CD4-positive, alpha-beta T cell treated with Interleukin-1 beta for 1 hour (primary cell): ENCODE measurements at places on chromosomes 4 and X.

GRCh38 chrX:110346681-110347080 is 12.0 kb upstream of the RTL9 start:
- no peak for DNase-seq

DNA sequence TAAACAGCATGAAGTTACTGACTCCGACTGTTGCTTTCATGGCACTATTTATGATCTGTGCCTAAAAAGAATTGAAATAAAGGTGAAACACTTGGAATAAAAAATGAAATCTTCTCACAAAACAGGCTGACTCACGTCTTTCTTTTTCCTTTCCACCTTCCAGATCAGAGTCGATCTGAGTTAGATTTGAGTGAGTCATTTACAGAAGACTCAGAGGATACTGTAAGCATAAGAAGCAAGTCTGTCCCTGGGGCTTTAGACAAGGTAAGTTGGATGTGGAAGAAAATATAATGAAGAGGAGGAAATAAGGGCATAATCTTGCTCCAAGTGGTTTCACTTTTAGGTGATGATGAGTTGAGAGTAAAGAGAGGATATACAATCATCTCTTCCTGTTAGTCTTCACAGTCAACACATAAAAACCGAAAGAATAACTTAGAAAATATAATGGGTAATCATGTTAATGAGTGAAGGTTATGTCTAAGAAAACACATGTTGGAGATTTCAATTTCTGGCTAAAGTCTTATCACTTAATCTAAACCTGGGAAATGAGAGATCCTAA is 89.7 kb downstream of the SYTL5 start:
- no peak for DNase-seq

GRCh38 chr4:38109370-38109769 is 149.2 kb downstream of the PTTG2 start:
- no peak for DNase-seq

DNA sequence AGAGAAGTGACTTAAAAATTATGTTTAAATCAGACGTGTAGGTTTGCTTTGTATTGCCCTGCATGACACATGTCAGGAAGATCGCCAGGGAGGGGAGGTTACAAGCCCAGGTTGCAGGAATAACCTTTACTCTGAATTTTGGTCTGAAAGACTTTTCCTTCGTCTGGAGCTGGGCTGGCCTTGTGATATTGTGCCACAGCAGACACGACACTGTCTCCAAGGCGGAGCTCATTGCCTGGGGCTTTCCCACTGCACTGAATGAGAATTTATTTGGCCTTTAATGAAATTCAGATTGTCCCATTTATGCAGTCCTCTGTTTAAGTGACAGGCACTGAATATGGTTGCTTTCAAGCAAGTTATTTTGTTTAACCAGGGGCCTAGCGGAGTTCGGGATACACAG is 45.1 kb downstream of the RHOH start:
- DNase-seq: peak; percentile 44

DNA sequence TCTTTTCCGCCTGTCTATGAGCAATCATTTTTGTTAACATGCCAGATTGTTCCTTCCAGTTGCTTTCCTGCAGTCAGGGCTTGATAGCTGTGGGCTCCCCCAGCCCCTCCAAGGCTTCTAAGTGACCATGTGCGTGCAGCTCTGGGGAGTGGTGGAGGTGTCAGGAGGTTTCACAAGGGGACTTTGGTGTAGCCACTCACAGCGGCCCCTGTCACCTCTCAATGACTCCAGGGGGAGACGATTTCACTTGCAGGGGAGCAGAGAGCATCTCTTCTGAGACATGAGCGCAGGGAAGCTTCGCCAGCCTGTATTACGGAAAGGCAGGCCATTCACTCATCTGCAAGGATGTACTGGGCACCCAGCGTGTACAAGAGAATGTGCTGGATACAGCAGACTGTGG is 3.1 kb upstream of the GPR78 start:
- DNase-seq: no peak

DNA sequence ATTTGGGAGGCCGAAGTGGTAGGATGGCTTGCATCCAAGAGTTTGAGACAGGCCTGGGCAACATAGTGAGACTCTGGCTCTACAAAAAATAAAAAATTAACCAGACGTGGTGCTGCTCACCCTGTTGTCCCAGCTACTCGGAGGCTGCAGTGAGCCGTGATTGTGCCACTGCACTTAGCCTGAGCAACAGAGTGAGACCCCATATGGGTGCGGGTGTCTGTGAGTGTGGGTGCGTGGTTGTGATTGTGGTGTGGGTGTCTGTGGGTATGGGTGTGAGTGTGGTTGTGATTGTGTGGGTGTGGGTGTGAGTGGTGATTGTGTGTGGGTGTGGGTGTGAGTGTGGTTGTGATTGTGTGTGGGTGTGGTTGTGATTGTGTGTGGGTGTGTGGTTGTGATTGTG is 114.6 kb downstream of the UBE2K start:
- peak; percentile 8 for DNase-seq

DNA sequence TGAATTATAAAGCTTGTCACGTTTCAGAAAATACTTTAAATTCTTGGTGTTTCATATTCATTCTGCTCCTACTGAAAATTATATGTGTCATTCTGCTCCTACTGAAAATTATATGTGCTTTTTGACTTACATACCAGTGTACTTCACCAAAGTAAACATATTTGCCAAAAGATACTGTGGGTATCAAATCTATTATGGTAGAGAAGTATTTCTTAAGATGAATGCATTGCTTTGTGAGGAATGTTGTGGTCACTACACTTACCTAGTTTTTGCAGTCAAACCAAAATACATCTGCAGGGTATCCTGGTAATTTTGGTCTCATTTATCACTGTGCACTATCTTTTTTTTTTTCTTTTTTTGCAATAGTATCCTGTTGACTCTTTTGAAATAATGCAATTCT is 287.7 kb upstream of the MAD2L1 start:
- DNase-seq: no peak

- peak; percentile 51 for DNase-seq
These were observed 72.8 kb downstream of the SLC9A7 start for GRCh38 chrX:46686003-46686645.

DNA sequence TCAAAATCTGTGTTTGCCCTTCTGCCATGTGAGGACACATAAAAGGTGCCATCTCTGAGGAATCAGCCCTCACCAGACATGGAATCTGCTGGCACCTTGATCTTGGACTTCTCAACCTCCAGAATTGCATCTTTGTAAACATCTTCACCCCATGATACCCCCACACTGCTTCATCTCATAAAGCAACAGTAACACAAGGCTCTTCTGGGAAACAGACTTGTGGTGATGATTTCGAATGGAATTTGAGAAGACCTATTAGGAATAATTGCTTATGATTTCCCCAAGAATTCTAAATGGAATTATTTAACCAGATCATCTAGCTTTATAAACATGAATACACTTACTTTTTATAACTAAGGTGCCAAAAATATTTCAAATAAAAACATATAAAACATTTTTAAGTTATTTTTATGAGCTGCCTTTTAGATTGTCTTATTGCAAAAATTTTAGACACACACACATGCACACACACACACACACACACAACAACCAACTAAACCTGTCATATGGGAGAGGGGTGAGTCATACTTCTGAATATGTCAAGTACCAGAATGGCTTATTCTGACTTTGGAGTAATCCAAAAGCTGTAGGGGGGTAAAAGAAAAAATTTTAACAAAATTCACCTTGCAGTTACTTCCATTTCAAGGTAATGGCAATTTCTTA is 82.0 kb downstream of the USP46 start:
- DNase-seq: no peak

- no peak for DNase-seq
These were observed 232.3 kb upstream of the NEIL3 start for GRCh38 chr4:177077095-177077971.

- no peak for DNase-seq
These were observed 2004.3 kb upstream of the ADGRL3 start for GRCh38 chr4:59195839-59196238.

GRCh38 chr4:81913427-81913879 is 441.7 kb upstream of the RASGEF1B start:
- DNase-seq: peak; percentile 55

DNA sequence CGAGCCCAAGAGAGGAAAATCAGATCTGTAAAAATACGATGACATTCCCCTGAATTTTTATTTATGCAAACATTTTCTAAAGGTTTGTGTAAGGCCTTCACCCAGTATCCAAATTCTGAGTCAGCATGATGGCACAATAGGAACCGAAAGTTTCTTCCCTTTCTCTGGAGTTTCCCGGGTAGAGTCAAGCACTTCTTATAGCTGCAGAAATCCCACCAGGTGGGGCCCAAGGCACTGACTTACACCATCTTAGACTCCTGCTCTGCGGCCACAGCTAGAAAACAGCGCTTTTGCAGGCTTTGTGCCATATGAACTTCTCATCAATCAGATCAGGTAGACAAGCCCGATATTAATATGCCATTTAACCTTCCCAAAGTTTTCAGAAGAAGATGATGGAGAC is 13.4 kb downstream of the LEF1 start:
- no peak for DNase-seq

DNA sequence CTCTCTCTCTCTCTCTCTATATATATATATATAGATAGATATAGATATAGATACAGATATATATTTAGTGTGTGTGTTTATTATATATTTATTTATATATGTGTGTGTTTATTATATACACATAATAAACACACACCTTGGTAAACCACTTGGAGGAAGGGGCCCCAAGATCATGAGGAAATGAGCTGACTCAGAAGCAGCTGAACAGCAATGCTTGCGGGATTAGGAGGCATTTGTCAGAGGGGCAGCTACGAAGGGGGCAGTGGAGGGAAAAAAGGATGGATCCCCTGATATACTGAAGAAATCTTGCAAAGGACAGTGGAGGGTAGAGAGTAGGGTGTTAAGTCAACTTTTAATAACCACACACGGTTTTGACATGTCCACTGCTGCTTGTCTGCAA is 120.0 kb upstream of the SORBS2 start:
- no peak for DNase-seq

GRCh38 chrX:114165537-114165936 is 418.3 kb upstream of the HTR2C start:
- DNase-seq: no peak

DNA sequence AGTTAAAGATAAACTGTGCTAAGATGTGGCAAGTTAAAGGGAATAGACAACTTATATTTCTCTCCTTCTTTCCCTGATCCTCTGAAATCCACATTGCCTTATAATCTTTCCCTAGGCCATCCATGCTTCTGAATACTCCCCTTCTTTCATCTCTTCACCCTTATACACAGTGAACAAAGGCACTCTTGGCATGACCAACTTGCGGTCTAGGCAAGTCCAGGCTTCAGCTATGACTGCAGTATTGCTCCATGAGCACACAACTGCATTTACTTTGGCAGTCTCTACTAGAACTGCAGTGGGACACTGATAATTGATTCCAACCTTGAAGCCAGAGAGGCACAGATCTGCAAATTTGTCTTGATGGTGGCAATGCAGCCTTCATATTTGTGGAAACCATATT is 24.2 kb upstream of the UBA6 start:
- DNase-seq: no peak

GRCh38 chr4:181319629-181320028 is 923.6 kb upstream of the TENM3 start:
- DNase-seq: no peak

DNA sequence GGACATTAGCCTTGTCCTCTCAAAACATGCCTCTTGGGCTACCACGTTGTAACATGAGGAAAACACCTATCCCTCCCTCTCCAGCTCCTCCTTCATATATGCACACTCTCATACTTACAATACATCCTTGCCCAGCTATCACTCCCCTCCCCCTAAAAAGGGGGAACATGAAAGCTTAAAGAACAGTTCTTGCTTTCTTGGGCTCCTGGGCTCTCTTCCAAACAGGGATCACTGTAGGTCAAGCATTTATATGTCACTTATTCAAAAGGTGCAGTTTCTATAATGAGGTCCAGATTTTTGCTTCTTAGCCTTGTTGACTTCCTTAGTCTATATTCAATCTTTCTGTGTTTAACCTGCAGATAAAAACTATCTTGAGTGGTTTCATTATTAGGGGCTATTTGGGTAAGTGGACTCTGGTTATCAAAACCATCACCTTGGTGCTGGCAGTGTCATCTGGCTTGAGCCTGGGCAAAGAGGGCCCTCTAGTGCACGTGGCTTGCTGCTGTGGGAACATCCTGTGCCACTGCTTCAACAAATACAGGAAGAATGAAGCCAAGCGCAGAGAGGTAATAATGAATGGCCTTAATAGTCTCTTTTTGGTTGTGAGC is 119.4 kb downstream of the AKAP4 start:
- DNase-seq: no peak

- DNase-seq: no peak
These were observed 26.2 kb downstream of the ZNF330 start for GRCh38 chr4:141246683-141247429.

GRCh38 chrX:2388669-2389068 is 112.1 kb downstream of the DHRSX start:
- no peak for DNase-seq

DNA sequence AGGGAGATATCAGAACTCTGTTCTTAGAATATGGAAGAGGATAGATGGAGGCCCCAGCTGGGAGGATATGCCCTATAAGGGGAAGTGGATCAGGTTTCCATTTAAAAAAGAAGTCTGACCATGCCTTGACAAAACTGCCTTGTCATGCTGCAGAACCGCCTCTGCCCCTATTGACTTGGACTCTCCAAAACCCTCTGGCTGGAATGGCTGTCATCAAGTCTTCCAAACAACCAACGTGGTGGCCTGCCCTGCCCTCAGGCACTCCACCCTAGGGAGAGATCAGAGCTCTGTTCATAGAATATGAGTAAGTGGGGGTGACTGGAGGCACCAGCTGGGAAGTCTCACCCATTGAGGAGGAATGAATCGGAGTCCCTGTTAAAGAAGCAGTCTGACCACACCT is 114.9 kb downstream of the VSIG4 start:
- DNase-seq: no peak

DNA sequence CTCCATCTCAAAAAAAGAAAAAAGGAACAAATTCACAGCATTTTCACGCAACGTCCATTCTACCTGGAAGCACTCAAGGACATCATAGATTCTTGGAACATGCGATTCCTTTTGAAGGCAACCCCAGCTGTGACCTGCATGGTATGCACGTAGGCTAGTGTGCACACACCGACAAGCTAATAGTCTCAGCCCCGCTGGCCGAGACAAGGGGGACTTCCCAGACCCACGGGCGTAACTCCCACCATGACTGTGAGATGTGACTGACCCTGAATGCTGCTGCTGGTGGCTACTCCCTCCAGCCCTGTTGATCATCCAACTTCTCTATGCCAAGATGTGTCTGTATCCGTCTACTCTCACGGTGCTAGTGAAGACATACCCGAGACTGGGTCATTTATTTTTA is 78.3 kb downstream of the CRLF2 start:
- DNase-seq: no peak

DNA sequence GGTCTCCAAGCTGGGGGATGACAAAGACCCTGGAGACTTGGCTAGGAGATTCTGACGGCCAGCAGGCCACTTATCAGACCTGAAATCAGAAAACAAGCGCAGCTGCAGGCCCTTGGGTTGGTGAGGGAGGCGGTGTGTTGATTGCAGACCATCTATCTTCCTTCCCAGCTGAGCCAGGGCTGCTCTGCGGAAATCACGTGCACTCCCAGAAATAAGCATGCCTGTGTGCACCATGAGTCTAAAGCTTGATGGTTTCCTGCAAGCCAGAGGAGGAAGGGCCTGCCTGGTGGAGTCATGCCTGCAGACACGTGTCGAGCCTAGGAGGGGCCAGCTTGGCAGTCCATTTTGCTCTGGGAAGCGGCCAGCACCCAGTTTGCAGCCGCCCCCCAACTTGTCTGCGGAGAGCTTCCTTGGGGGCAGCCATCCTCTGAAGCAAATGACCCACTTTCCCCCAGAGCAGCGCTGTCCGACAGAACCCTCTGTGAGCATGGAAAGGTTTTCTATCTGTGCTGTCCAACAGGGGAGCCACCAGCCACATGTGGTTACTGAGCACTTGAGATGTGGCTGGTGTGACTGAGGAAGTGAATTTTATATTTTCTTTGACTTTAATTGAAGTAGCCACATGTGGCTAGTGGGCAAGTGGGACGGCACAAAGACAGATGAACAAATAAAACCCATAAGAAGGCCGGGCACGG is 175.7 kb upstream of the BCOR start:
- no peak for DNase-seq
